ENCODE measurements at places on chromosomes 16 and 17.

- DNase-seq: no peak
Measured at GRCh38 chr17:12548558-12548957, 117.1 kb upstream of the MYOCD start.

DNA sequence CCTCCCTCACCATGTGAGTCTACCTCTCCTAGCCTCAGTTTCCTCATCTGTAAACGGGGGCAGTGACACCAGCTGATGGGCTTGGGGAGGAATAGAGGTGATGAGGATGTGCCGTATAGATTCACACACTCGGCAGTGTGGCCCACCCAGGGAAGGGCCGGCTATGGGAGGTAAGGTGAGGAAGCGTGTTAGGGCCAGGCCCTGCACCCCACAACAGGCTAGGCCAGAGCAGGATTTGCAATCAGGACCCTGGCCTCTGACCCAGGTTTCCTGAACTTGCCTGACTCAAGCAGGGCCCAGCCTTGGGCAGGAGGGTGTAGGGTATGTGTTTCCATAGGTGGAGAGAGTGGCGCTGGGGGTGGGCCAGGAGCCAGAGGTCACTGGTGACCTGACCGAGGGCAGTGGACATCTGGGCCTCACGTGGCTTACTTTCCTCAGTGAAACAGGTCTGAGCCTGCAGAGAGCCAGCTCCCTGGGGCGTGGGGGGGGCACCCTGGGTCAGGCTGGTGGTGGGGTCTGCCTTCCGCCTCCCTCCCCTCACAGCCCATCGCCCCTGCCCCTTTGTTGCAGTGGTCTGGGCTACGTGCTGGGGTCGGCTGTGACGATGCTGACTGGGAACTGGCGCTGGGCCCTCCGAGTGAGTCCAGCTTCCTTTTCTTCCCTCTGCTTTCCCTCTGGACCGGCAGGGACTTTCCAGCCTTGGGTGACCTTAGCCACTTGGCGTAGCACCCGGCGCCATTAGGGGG lies 12.8 kb downstream of the SPNS3 start:
- DNase-seq: no peak

GRCh38 chr17:19336938-19337711 lies 25.4 kb downstream of the B9D1 start:
- DNase-seq: no peak

DNA sequence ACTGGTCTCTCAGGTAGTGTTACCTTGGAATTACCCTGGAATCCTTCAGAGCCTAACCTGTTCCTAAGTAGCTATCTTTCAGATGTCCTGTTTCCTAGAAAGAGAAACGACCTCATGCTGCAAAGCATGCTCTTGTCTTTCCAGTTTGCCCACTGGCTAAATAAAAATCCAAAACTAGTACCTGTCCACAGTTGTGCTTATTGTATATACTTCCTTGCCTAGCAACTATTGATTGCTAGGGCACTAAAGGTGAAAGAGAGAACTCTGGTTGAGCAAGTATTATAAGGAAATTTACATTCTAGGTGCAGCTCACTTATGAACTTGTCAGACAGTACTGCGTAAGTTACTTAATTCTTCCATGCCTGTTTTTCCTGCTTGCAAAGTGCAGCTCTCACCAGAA lies 38.5 kb downstream of the LIG3 start:
- no peak for DNase-seq

DNA sequence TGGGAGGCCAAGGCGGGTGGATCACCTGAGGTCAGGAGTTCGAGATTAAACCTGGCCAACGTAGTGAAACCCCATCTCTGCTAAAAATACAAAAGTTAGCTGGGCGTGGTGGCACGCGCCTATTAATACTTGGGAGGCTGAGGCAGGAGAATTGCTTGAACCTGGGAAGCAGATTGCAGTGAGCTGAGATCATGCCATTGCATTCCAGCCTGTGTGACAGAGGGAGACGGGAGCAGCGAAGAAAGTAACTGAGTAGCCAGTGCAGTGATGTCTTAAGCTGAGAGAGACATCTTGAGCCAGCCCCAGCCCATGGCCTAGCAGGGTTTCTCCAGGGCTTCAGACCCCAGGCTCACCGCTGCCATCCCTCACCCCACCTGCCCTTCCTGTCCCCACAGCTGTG lies 9.8 kb upstream of the SMIM5 start:
- DNase-seq: no peak

- no peak for DNase-seq
Measured at GRCh38 chr16:4667203-4667963, 26.0 kb upstream of the NUDT16L1 start.

DNA sequence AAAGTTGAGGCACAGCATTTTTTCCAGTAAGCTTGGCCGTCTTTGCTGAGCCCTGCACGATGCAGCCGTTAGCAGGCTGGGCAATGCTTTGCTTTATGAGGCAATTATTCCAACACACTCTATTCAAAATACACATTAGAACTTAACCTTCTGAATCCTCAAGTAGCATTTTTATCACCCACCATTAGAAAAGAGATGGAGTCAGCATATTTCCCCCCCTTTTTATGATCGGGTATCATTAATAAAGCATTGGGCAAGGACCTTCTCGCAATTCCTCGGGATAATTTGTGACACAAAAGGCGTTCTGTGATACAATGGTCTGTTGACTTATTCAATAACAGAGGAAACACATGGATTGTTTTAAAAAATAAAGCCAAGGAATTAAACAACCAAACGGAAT lies 374.5 kb upstream of the RBFOX1 start:
- no peak for DNase-seq

- no peak for DNase-seq
Measured at GRCh38 chr16:85180827-85181738, 68.8 kb upstream of the CIBAR2 start.

- no peak for DNase-seq
Measured at GRCh38 chr17:48393283-48393682, 36.7 kb downstream of the SKAP1 start.

- DNase-seq: no peak
Measured at GRCh38 chr16:10485698-10486382, 94.6 kb downstream of the EMP2 start.

DNA sequence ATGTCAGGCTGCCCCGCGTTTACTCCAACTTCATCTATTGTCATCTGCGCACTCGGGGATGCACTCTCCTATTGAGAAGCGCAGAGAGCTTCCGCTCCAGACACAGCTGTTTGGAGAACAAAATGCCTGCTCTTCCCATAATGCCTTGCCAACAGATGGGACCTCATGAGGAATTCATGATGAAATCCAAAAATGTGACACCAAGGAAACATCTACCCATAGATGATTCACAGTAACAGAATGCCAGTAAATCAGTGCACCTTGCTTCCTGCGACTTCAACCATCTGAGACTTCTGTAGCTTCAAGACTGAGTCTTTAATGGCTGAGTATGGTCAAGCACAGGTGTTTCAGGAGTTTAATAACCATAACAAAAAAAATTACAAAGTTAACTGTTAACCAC lies 1144.9 kb upstream of the GOT2 start:
- no peak for DNase-seq

DNA sequence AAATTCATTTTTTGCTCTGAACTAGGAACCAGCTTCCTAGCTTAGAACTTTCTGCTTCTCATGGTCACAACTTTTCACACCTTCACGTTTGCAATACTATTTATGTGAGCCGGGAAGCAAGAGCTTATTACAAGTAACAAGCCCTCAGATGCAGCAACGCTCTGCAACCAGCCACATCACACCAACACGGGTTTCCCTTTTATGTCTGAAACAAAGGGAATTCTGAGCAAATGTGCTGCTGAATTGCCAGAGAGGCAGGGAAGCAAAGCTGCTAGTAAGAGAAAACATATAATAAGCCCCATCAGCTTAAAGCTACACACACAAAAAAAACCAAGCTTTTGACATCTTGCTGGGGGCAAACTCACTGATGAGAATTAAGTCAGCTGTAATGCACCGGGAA lies 122.2 kb downstream of the SLC39A11 start:
- no peak for DNase-seq

GRCh38 chr17:18021372-18021771 lies 17.6 kb downstream of the ATPAF2 start:
- DNase-seq: no peak

- DNase-seq: no peak
Measured at GRCh38 chr17:12078791-12079190, 58.1 kb downstream of the MAP2K4 start.

DNA sequence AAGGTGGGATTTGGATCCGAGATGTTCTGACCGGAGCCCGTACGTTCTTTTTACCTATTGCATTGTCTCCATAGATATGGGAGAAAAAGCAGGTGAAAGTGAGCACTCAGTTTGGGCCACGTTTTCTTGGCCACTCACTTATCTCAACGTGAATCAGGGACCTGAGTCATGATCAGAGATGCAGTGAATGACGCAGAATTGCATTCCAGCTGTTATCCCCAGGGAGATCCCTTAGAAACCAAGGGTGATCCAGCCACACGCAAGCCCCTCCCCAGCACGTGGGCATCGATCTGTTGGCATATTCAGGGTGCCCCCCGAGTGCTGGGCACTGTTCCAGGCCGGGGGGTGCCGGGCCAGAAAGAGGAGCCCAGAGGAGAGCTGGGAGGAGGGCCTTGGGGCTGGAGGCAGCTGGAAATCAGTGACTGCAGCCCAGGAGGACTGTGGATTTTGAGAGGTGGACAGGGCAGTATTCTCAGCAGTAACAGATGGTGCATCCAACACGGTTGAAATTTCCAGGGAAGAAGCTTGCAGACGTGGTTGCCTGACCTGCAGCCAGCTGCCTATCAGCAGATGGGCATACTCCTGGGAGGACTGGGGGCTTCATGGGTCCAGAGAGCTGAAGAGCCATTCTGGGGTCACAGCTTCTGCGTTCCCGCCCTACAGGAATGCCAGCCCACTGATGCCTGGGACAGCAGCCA lies 87.2 kb upstream of the CACNG5 start:
- DNase-seq: no peak

GRCh38 chr16:87441886-87442580 lies 49.9 kb downstream of the MAP1LC3B start:
- no peak for DNase-seq

Measured in DMS153 (cell line).